ENCODE measurements at places on chromosomes 2 and 18.

DNA sequence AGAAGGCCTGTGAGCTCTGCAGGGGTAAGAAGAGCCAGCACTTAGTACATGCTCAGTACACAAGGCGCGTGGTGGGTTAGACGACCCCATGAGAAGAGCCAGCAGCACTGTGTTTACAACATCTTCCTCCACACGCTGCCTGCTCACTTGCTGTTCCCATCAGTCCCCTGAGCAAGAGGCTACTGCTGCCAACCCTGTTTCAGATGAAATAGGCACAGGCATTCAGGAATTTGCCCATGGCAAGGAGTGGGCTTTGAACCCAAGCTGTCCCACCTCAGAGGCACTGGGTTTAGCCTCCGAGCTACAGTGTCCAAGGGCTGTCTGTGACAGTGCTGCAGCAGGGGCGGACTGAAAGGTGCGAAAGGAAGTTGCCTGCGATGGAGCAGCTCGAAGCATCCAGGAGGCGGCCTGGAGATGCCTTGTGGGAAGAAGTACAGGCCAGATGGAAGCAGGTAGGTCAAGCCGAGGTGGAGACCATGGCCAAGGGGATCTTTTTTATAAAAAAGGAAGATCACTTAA is 121.5 kb upstream of the PXDN start:
- DNase-seq: no peak

GRCh38 chr2:27940090-27940671 is 49.7 kb downstream of the BABAM2 start:
- no peak for DNase-seq

DNA sequence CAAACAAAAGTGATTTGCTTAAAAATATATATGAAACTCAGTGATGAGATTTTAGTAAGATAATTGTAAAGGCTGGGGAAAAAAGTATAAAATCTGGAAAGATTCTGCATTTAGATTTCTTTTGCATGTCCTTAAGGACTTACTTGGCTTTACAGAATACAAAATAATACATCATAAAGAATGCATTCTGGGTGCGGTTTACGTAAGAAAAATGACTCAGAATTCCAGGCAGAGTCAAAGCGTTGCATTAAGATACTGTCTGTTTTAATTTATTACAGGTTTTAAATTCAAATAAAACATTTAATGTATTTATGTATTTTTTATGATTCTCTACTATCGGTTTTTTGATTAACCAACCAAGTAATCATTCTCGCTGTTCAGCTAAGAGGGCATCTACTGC is 178.0 kb downstream of the SH3BP4 start:
- DNase-seq: no peak

DNA sequence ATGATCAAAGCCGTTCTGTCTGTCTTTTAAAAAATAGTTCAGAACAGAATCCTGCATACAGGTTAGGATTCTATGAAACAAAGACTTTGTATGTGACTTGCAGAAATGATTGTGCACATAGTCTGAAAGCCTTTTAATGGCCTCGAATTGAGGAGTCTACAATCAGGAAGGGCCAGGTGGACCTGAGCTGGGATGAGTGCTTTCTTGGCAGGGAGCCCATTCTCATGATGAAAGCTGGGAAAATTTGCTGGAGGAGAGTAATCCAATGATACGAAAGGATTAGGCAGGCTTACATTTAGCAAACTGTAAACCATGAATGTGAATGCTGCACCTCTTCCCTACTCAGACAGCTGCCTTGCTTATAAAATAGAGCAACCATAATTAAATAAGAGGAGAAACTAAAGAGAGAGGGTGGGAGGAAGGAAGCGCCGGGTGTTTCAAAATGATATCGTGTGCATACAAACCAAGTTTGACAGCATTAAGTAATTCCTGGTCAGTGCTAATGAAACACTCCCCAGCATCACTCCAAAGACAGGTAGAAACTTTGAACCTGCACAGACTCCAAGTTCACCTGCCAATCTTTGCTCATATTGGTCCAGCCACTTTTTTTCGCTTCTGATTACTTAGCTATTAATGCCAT is 23.7 kb upstream of the CXCR4 start:
- DNase-seq: no peak

DNA sequence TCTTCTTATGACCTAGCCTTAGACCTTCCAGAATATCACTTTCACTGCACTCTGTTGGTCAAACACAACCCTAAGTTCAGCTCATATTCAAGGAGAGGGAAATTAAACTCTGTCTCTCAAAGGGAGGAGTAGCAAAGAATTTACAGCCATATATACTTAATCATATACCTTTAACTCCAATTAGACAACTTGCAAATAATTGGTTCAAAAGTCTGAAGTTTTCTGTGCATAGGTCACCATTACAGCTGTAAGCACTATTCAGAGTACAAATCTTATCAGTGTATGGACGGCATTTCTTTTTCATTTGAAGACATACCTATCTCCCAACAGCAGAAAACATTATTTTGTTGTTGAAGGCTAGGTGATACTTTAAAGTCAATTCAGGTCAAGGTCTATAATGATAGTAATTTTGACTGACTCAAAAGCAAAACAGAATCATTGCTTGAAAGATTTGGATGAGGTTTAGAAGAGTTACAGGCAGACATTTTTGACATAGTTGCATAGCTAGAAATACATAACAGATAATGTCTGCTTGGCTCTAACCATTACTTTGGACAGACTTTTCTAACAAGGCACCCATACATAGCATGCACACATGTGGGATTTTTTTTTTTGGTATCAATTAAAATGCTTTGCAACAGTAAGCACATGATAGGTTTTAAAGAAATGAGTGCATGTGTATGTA is 131.5 kb downstream of the CPS1 start:
- no peak for DNase-seq

DNA sequence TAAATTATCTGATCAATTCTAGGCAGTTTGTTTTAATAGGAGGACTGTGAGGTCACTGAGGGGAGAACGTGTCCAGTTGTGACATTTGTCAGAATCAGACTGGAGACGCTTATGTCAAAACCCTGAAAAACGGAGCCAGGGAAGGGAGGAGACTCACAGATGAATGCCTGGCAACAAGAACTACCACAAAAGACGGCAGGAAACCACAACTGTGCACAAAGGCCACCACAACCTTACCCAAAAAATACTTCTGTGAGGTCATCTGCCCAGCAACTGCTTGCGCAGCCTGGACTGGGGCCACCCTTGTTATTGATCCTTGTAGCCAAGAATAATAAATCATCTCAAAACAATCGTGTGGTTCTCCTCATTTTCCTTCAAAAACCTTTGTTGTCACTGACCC is 173.0 kb upstream of the ALKAL2 start:
- no peak for DNase-seq

- DNase-seq: no peak
These were observed 8.8 kb upstream of the DUSP2 start for GRCh38 chr2:96153991-96154431.

GRCh38 chr2:149049142-149049541 is 10.6 kb downstream of the LYPD6B start:
- no peak for DNase-seq

- DNase-seq: no peak
These were observed 100.9 kb downstream of the CRIM1 start for GRCh38 chr2:36456227-36457175.

DNA sequence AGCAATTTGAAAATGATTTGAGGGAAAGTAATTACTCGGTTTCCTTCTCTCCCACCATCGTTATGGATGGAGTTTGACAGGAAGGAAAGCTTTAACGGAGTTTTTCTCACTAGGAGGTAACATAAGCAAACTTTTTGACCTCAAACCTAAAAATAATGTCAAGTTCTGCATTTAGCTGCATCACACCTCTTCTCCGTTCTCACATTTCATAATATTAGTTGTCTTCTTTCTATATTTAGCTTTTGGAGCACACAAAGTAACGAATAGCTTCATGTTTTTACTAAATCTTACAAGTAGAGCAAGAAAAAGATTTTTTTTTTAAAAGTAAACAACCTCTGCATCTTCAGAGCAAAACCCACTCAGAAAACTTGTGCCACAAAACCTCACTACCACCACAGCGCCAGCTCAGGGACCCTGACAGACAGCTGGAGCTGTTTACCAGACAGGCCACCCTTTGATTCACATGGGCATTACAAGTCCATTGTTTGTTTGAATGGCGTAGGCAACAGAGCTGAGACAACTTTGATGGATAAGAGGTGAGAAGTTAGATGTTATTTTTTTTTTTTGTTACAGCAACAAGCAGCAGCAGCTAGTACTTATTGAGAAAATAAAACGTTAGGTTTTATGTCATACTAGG is 21.9 kb upstream of the ICOS start:
- DNase-seq: no peak

GRCh38 chr2:7014174-7014640 is 97.0 kb downstream of the RNF144A start:
- DNase-seq: peak; percentile 16

- DNase-seq: no peak
These were observed 245.8 kb downstream of the SOX11 start for GRCh38 chr2:5937851-5938565.

- no peak for DNase-seq
These were observed 237.9 kb upstream of the MMADHC start for GRCh38 chr2:149825473-149825872.

GRCh38 chr2:102258386-102259074 is 52.8 kb upstream of the IL1RL1 start:
- DNase-seq: no peak

- no peak for DNase-seq
These were observed 48.7 kb downstream of the SOWAHC start for GRCh38 chr2:109662889-109663288.

GRCh38 chr18:28175930-28176697 is 816 bp downstream of the CDH2 start:
- DNase-seq: no peak

DNA sequence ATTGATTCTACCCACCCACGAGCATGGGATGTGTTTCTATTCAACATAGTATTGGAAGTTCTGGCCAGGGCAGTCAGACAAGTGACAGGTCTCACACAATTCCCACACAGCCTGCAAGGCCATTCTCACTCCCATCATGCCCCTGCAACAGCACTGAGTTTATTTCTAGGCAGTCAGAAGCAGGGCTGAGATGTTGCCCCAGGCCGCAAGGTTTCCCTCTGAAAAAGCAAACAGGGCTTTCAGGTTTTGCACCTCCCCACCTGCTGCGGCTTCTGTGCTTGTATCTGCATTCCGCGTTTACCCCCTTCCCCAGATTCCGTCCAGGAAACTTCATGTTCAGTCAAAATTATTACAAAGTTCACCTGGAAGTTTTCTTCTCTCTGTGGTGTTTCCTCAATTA is 9.4 kb upstream of the TACR1 start:
- no peak for DNase-seq

- DNase-seq: no peak
These were observed 245.8 kb downstream of the DPP10 start for GRCh38 chr2:114688241-114688640.

DNA sequence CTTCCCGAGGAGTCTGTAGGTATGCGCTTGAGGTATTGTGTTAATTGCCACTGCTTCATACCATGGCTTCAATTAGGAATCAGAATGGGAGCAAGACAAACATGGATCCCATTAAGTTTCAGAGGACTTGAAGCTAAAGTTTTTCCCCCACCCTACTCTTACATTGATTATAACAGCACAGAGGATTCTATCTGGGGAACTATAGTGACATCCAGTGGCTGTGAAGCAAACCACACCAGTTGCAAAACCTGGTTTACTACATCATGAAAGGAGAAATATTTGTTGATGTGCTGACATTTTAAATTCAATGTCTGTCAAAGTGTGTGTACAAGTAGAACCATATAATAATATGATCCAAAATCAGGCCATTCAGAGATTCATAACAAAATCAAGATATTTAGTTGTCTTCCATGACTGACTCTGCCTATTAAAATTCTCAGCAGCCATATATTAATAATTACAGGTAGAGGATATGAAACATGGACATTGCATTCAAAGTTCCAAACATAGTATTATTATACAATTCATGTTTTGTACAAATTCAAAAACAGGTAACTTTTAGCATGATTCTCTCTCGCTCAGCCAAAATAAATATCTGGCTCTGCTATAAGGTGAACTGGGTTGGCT is 82.9 kb downstream of the GRB14 start:
- no peak for DNase-seq

DNA sequence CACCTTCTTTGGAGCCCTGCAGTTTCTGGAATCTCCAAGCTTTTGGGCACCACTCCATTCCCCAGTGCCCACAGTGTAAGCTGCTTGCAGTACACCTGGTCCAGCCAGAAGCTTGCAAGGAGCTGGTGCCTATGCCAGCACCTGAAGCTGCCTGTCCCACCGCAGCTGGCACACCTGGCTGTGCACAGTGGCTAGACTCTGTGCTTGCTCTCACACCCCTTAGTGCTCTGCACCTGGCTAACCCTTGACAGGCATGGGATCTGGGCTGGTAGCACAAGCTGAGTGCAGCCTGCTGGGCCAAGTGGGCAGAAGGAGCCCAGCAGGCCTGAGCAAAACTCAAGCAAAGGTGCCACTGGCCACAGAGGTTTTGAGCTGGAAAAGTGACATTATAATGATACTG is 183.8 kb upstream of the MC4R start:
- DNase-seq: no peak

GRCh38 chr2:13584020-13584419 is 867.3 kb downstream of the TRIB2 start:
- DNase-seq: no peak

DNA sequence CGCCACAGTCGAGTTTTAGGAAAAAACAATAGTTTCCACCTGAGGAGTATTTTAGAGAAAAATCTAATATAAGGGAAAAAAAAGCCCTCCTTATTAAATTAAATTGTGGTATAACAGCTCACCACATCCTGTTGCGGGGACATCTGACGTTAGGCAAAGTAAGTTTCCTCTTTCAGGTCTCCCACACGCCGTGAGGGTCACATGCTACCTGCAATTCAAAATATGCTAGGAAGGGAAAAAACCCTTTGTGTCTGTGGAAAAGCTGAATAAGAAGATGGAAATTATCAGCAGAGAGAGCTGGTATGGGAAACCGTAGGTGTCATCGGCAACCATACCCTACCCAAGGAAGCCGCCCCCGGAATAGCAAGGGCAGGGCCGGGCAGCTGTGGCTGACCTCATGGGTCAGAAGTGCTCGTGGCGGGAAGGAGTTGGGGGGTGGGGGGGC is 128.0 kb downstream of the NFATC1 start:
- peak; percentile 62 for DNase-seq

DNA sequence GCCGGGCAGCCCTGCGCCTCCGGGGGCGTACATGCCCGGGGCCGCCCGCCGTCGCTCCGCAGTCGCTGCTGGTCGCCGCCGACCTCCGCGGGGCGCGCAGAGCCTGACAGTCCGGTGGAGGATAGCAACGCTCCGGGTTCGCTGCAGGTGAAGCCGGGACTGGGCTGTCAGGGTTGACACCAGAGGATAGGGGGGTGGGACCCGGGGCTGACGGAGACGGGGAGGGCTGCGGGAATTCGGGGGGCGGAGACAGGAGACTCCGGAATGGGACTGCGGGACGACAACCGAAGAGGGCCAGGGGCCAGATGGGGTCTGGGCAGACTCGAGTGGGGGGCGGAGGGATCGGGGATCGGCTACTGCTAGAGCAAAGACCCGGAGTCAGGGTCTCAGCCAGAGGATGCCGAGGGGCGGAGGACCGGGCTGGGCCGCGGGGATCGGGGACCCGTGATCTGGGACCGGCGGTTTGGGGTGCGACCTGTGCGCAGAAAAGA is 403 bp downstream of the TMEM127 start:
- DNase-seq: no peak

- no peak for DNase-seq
These were observed 70.4 kb upstream of the ST6GAL2 start for GRCh38 chr2:106956416-106956815.

GRCh38 chr2:84912984-84913383 is 7.5 kb downstream of the TMSB10 start:
- DNase-seq: no peak
